ENCODE measurements at places on chromosomes 1 and 21. TPM values are rescaled to one million over a fixed set of nuclear protein-coding genes. Genes with fewer than 3 reads are reported as not detected.

The NCDN gene
- total RNA-seq: 12.9 TPM

The LHX8 gene
- total RNA-seq: not detected

The RGSL1 gene
- not detected for total RNA-seq

The KRTAP11-1 gene
- not detected for total RNA-seq

The RHOU gene
- 0.79 TPM for total RNA-seq

The PAPPA2 gene
- total RNA-seq: 0.40 TPM

The CELA2A gene
- not detected for total RNA-seq

The PRRX1 gene
- total RNA-seq: 1.3 TPM

The VASH2 gene
- total RNA-seq: 0.14 TPM

The CCDC185 gene
- total RNA-seq: not detected

The PRKAB2 gene
- 5.6 TPM for total RNA-seq

The FCRL1 gene
- total RNA-seq: not detected

The SLC6A17 gene
- under 0.01 TPM for total RNA-seq

The GJA9 gene
- not detected for total RNA-seq

The SMPDL3B gene
- total RNA-seq: 0.26 TPM

The NPHS2 gene
- total RNA-seq: not detected
